ENCODE measurements at places on chromosomes 2 and 18. TPM values are rescaled to one million over a fixed set of nuclear protein-coding genes. Genes with fewer than 3 reads are reported as not detected.

Gene RAB31
- 12.1 TPM for total RNA-seq

Gene LRATD1
- 3.0 TPM for total RNA-seq

Gene DSC3
- not detected for total RNA-seq

Gene SIX2
- total RNA-seq = 0.65 TPM

Gene HMSD
- 0.27 TPM for total RNA-seq

Gene AOX1
- 4.1 TPM for total RNA-seq

Gene C2orf15
- total RNA-seq = 0.22 TPM

Gene FAM237A
- not detected for total RNA-seq

Measured in Right ventricle myocardium superior (tissue), 1 donor.